ENCODE measurements at places on chromosomes 6 and 20. TPM values are rescaled to one million over a fixed set of nuclear protein-coding genes. Genes with fewer than 3 reads are reported as not detected.

Gene KCNS1
- not detected for total RNA-seq

Gene NDUFAF5
- total RNA-seq = 38.0 TPM

Gene CCN6
- total RNA-seq = not detected

Gene TCP11
- 1.8 TPM for total RNA-seq

Gene CUL7
- 28.6 TPM for total RNA-seq

Gene CGA
- not detected for total RNA-seq

Gene ADGB
- total RNA-seq = not detected
